ENCODE measurements at places on chromosomes 6 and 20.
A peak's percentile ranks its signal among the peaks of the same experiment; 100 is the strongest.

- no peak for DNase-seq
These were observed 31.8 kb downstream of the CST9L start for GRCh38 chr20:23536328-23536974.

DNA sequence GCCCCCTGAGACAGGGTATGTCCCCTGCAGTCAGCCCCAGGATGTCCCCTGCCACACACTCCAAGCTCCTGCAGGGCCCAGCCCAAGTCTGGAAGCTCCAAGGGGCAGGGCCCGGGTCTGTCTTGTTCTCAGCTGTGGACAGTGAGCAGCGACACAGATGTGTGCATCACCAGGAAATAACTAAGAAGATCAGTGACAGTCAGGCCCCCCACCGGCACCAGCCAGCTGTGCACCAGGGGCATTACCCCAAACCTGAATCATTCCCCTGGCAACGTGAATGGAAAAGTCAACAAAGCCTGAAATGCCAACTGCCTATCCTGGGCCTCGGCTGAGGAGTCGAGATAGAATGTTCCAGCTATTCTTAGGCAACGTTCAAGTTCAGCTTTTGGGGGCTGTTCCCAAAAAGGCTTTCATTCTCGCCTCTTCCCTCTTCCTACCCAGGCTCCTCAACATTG is 105.0 kb downstream of the PREX1 start:
- DNase-seq, result no peak

DNA sequence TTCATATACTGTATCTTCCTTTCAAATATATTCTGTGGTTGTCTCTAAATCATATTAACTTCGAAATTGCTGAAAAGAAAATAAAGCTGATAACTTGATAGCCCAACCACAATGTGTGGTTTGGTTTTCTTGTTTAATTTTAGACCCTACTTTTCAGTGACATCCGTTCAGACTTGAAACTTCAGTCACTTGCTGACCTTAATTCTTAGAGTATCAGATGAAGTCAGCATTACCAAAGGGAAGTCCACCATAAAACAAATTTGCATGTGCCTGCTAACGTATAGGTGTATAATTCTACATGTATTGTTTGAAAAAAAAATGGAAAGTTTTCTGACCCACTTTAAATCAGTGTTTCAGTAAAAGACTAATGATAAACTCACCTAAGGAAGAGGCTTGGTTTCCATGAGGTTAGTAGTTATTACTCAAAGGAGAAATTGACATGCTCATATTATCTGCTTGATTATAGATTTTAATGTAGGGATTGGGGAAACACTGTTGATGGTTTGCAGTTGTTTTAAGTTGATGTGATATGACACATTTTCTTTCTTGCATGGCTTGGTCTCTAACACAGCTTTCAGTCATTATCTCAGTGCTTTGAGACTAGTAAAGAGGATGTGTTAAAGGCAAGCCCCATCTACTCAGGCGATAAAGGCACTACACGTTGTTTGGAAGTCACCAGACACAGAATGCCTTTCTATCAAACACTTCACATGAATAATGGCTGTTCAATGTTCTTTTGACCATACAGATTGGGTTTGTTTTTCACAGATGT is 5.2 kb upstream of the IL17A start:
- no peak for DNase-seq

GRCh38 chr6:65760285-65760684 is 53.3 kb upstream of the EYS start:
- no peak for DNase-seq

GRCh38 chr20:24828992-24829648 is 119.9 kb upstream of the CST7 start:
- no peak for DNase-seq

DNA sequence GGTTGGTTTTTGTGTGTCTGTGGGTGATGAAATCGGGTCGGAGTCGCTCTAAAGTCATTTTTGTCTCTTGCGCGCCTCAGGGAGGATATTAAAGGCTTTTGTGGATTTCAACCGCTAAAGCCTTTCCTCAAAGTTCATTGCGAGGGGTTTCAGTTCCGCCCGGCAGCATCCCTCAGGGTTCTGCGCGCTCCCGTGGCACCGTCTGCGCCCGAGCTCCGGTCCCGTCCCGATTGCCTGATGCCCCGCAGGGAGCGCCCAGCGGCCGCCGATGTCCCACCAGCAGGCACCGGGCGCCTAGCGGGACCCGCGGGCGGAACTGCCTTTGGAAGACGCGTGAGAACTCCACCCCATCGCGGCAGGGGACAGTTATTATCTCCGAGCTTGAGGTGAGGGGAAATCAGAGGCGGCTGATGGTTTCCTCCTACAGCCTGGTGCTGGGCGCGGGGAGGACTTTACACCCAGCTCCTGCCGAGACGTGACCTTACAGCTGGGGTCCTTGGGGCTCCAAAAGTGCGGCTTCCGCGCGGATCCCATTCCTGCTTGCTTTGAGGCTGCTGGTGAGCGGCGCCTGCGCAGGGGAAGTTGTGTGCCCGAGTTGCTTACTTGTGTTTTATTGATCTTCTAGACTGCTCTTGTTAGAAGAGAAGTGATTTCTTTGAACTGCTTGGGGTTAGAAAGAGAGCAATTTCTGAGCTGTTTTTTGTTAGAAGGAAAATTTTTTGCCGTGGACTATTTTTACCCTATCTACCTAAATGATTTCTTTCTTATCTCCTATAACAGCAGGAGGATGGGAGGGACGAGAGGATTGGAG is 27.1 kb downstream of the ULBP1 start:
- DNase-seq, result no peak

GRCh38 chr6:134464690-134465411 is 146.9 kb upstream of the SGK1 start:
- DNase-seq, result no peak

- peak; percentile 15 for DNase-seq
These were observed 39.0 kb downstream of the MAS1 start for GRCh38 chr6:159929819-159930218.

All from stimulated activated CD4-positive, alpha-beta T cell treated with anti-CD3 and anti-CD28 coated beads, Interleukin-12 subunit alpha, Interleukin-12 subunit beta, amount 100 ng/mL, for 24 hours (primary cell).